ENCODE measurements at places on chromosomes 4 and X.
A peak's percentile ranks its signal among the peaks of the same experiment; 100 is the strongest.

- peak; percentile 93 for DNase-seq
These were observed at the start of gene TTC29 for GRCh38 chr4:146945556-146946374. TSS of gene TTC29 (minus strand) at chr4:146945864. CDS start at chr4:146939895, 5,969 bp downstream.

DNA sequence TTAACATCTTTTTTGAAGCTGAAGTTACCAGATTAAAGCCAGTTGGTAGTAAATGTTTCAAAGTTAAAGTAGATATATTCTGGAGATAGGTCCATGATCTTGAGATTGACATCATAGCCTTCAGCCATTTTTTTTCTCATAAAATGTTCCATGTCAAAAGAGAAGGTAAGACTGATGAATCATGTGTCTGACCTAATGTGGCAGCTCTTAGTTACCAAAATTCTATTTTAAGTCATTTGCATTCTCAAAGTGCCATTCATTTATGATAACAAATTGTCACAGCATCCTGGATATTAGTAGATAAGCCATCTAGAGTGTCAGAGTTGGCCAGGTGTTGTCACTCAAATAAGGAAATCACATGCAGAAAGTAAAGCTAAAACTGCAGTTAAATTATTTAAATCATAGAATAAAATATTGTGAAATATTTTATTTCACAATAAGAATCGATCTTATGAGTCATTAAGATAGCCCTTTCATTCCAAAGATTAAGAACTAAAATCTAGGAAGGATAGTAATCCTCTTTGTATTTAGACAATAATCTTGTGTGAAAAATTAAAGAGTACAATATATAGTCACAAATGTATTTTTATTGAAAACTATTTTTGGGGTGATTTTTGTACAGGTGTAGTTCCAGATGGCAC lies 65.7 kb upstream of the ADAD1 start:
- DNase-seq: no peak

GRCh38 chrX:153684467-153685155 lies 3.1 kb upstream of the SLC6A8 start:
- DNase-seq: no peak

- no peak for DNase-seq
These were observed 831.5 kb downstream of the STIM2 start for GRCh38 chr4:27692158-27692557.

GRCh38 chr4:8736090-8736825 lies 135.4 kb downstream of the HMX1 start:
- DNase-seq: no peak

- DNase-seq: no peak
These were observed 34.9 kb downstream of the POLR2B start for GRCh38 chr4:57013543-57014120.
